ENCODE measurements at places on chromosomes 11 and 22.

DNA sequence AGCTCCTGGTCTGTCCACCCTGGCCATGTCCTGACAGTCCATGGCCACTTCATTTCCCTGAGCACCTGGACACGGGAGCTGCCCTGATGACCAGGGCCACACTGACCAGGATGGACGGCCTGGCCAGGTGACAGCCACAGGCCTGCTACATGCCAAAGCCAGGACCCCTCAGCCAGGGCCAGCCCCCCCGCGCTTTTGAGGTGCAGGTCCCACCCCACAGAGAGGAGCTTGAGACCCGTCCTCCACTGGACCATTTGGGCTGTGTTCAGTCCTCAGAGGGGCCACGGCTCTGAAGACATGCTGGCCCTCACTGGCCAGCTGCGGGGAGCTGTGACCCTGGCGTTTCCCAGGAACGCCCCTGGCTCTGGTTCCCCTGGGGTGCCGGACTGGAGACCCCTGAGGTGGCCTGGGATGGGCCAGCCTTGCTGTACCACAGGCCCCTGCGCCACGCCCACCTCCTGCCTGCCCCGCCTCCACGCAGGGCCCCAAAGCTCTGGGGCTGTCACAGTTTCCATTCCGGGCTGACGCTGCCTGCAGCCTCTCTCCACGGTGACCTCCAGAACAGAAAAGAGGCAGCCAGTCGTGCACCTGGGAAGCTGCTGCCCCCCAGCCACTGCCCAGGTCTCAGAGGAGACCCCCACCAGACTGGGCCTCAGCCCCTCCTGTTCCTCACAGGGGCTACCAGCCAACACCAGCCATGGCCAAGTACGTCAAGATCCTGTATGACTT, 18.2 kb downstream of the EPS8L2 start:
- no peak for DNase-seq

DNA sequence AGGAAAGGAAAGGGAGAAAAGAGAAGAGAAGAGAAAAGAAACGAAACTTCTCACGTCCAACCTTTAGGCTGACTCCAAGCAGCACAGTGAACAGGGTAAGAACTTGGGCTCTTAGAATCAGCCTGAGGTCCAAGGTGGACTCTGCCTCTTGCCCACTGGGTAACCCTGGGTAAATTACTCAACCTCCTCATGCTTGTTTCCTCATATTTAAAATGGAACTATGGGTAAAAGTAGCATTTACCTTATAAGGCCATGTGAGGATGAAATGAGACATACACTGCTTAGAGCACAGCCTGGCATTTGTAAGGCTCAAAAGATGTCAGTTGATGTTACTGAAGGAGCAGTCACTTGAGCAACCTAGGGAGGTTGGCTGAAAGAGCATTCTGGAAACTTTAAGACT, 107.9 kb downstream of the C11orf58 start:
- peak; percentile 8 for DNase-seq

GRCh38 chr11:33185756-33186155, 24.5 kb upstream of the CSTF3 start:
- DNase-seq = no peak

DNA sequence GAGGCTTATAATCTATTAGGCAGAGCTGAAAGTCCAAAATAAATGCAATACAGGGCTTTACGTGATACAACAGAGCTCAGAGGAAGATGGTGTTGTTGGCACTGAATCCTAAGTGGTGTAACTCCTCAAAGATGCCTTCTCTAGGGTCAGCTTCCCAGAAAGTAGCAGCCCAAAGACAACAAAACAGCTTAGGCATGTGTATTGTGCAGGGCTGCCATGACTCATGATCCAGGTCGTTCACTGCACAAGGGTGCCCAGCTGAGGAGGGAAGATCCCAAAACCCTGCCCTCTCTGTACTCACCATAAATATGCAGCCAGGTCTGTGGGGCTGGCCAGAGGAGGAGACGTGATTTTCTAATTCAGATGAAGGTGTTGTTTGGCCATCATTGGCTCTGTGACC, 59.4 kb upstream of the NNMT start:
- DNase-seq = peak; percentile 51

DNA sequence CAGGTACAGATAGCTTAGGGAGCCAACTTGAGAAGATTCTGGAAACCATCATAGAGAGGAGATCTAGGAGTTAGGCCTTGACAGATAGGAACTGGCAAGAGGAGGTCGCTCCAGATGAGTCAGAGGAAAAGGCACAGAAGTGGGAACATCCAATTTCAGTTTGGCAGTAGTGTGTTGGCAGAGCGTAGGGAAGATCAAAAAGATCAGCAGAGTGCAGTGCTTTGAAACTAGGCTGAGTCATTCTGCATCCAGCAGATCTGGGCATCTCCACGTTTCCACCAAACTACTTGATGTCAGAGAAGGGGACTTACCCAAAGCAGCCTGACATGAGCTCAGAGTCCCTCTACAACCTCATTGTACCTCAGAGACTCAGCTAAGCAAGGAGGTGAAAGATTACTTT, 58.5 kb downstream of the GAB4 start:
- no peak for DNase-seq

- DNase-seq = no peak
These were observed 51.9 kb downstream of the BUD13 start for GRCh38 chr11:116720895-116721294.

- DNase-seq = no peak
These were observed 1.3 kb upstream of the FLRT1 start for GRCh38 chr11:64034411-64034811.

DNA sequence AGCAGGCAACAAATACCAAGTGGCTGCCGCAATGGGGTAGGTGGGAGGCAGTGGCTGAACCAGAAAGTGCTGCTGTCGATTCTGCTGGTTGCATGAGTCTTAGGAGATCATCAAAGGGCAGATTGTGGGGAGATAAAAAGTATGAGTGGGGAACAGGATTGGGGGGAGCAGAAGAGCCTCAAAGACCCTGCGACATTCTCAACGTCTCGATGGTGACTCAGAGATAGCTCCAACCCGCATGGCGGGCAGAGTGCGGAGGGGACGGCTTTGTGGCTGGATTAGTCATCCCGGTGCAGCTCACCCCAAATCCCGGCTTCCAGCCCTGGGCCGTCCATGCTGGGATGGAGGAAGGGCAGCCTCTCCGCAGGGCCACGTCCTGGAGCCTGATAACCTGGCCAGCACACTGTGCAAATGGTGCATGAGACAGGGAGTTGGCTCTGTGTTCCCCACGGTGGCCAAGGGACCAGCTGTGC, 11.6 kb upstream of the RTN4R start:
- DNase-seq = peak; percentile 65

DNA sequence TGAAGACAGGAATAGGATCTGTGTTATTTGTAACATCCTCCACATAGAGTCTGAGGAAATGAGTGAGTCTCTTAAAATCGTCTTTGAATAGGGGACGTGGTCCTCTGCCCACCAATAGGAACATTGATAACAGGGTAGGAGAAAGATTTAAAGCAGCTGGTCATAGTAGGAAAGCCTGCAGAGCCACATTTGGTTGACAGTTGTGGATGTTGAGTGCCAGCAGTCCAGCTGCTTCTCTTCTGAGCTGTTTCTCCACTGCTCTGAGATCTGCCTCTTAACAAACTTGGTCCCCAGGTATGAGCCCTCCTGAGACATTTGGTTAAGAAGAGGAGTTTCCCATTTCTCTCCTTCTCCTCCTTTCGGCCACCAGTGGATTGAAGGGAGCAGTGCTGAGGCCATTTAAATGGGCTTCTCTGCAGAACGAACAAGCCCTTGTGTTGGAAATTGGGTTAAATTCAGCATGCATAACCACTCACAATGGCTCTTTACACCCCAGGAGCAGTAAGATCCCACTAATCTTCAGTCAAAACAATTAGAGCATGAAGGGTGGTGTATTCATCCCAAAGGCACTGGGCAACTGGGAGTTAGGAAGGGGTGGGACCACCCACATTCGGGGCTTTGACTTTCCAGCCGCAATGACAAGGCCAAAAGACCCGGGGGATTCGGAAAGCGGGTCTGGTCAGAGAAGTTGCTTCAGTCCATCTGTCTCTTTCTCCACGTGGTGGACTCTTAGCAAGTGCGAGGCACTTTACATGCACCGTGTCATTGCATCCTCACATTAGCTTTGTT, 32.3 kb downstream of the MIAT start:
- no peak for DNase-seq

GRCh38 chr11:66015936-66016792, 4.4 kb downstream of the CST6 start:
- DNase-seq = no peak

- DNase-seq = no peak
These were observed 20.8 kb downstream of the COMMD9 start for GRCh38 chr11:36268337-36268985.

DNA sequence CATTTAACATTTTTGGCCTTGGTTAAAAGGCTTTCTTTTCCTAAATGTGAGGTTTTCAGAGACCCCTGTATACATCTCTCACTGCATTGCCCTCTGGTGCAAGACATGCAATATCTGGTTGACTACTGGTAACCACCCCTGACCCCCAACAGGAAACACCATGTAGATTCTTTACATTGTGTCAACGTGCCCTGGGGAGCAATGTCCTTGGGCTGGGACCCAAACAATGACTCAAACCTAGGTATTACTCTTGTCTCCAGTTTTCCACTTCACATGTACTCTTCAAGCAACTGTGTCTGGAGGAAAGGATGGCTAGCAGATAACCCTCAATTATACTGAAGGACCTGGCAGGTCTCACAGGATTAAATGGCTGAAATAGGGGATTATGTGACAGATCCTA, 1.1 kb upstream of the GPR83 start:
- DNase-seq = no peak

DNA sequence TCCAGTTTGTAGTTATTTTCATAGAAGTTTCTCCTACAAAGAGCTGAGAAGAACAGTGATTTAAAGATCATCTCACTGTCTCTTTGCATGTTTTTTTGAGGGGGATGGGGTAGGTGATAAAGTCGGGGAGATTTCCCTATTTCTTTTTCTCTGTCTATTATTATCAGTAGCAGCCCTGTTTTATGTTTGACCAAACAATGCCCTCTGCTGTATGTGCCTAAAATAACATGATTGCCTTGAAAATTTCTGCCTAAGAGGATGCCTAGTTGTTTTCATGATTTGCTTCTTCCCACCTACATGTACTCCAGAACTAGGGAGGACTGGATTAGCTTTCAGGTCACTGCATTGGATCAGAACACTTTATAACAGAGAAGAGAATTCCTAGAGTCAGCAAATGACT, 1330.2 kb downstream of the LRRC4C start:
- DNase-seq = no peak

DNA sequence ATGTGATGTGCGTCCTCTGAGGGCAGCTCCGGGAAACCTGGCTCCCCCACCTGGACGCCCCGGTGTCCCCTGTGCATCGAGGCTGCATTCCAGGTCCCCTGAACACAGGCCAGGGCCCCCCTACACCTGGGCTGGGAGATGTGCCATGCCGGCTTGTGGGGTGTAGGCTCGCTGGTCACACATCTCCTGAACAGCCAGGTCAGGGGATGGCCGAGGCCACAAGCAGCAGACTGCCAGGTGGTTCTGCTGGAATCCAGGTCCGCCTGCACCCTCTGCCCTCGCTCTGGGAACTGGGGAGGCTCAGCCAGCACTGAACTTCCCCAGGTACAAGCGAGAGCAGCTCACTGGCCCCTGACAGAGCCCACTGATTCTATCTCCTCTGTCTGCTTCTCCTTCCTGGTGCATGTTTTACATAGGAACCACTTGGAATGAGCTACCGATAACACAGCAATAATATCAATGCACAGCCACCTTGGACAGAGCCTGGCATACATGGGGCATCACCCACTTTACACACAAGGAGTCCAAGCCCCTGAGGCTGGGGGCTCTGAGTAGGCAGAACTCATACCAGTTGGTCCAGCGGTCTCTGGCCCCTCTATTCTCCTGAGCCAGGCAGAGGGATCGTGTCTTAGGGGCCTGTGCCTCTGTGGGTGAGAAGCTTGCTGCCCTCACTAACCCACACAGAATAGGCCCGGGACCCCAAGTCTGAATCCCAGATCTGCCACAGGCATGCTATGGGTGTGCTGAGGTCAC, 46.8 kb downstream of the TBX1 start:
- no peak for DNase-seq

DNA sequence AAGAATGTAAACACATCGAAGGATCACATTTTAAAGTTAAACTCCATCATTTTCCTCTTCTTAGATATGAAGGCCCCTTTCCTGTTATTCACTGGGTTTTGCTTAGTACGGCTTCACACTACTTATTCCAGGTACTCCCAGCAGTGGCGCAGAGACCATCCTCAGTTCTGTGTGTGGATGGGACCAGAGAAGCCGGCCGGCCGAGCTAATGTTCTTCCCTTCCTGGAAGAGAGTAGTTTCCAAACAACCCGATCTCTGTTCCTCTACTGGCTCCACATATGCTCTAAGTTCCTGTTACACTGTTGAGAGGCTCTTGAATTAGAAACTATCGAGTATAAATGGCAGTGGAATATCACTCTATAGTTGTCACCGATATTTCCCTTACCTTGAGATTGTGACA, 684 bp upstream of the NFRKB start:
- DNase-seq = peak; percentile 2

DNA sequence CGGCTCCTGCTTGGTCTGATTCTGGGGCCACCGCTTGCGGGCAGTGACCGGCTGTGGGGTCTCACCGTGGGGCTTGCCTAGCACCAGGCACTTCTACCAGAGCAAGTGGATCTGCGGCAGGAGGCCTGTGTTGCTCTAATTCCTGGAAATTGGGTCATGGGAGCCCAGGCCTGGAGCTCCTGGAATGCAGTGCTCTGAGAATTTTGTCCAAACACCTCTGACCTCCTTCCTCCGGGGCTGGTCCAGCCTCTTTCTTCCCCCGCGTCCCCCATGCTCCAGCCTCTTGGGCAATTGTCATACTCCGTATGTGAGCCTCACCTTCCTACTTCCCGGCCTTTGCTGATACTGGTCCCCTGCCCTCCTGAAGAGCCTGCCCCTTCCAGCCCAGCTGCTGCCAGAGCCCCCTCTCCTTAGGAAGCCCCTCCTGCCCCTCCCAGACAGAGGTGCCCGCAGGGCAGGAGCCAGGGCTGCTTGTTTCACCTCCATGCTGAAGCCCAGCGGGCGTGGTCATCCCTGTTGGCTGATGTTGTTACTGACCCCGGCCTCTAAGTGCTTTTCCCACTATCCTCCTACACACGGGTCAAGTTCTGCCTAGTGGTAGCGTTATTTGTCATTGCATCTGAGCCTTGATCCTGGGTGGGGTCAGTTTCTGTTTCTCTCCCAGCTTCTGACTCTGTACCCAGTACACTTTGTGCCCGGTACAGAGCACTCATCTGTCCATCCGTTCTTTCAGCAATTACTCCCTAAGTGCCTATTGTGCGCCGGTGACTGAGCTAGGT, 9.6 kb downstream of the MGAT3 start:
- peak; percentile 48 for DNase-seq

GRCh38 chr11:128908391-128909246, 17.5 kb downstream of the KCNJ5 start:
- peak; percentile 88 for DNase-seq
